ENCODE measurements at places on chromosomes 6 and 20. TPM values are rescaled to one million over a fixed set of nuclear protein-coding genes. Genes with fewer than 3 reads are reported as not detected.

The SNAI1 gene
- polyA plus RNA-seq = 0.28 TPM

The OR2J3 gene
- not detected for polyA plus RNA-seq

The CCN6 gene
- 0.13 TPM for polyA plus RNA-seq

The MRAP2 gene
- not detected for polyA plus RNA-seq

The PCMT1 gene
- 135 TPM for polyA plus RNA-seq

The GSTA2 gene
- not detected for polyA plus RNA-seq

- H3K27me3 ChIP-seq = no peaks in the 10 kb centered on the region
- H3K4me1 ChIP-seq = no peaks in the 10 kb centered on the region
- no peak for DNase-seq
- H3K36me3 ChIP-seq = no peaks in the 10 kb centered on the region
- no peak overlapping the region for H3K4me3 ChIP-seq
- no peak overlapping the region for H3K27ac ChIP-seq
Observed at GRCh38 chr20:13022401-13023155, 13.8 kb downstream of the SPTLC3 start.

DNA sequence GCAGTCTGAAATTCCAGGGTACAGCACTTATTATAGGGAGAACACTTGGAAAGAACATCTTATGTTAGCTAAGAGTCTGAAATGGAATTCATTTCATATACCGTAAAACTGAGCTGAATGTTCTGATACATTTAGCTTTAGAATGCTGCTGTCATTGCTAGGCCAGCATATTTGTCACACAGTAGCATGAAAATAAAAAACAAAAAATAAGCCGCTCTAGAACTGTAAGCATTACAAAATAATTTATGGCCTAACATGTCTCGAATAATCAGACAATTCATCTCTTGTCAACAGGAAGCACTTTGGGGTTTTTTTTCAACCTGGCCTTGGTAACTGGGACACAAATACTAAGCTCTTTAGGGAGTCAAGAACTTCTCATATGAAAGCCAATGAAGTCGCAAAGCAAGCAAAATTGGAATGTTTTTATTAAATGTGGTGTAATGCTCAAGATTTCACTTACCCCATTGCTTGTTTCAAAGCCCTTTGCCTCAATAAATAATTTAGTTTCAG is 115.7 kb downstream of the PHACTR1 start:
- no peak overlapping the region for H3K27ac ChIP-seq
- H3K27me3 ChIP-seq = no peaks in the 10 kb centered on the region
- H3K4me3 ChIP-seq = no peak overlapping the region
- no peaks in the 10 kb centered on the region for H3K36me3 ChIP-seq
- DNase-seq = no peak

GRCh38 chr6:381742-382461 is 9.7 kb upstream of the IRF4 start:
- no peaks in the 10 kb centered on the region for H3K4me1 ChIP-seq
- H3K27me3 ChIP-seq = no peaks in the 10 kb centered on the region
- no peak for DNase-seq
- no peaks in the 10 kb centered on the region for H3K36me3 ChIP-seq

GRCh38 chr6:37965964-37966676 is 146.6 kb downstream of the ZFAND3 start:
- H3K27me3 ChIP-seq = no peaks in the 10 kb centered on the region
- no peak for DNase-seq
- H3K4me1 ChIP-seq = peaks cover 3% of the 10 kb centered on the region
- no peaks in the 10 kb centered on the region for H3K36me3 ChIP-seq
- H3K4me3 ChIP-seq = no peak overlapping the region

DNA sequence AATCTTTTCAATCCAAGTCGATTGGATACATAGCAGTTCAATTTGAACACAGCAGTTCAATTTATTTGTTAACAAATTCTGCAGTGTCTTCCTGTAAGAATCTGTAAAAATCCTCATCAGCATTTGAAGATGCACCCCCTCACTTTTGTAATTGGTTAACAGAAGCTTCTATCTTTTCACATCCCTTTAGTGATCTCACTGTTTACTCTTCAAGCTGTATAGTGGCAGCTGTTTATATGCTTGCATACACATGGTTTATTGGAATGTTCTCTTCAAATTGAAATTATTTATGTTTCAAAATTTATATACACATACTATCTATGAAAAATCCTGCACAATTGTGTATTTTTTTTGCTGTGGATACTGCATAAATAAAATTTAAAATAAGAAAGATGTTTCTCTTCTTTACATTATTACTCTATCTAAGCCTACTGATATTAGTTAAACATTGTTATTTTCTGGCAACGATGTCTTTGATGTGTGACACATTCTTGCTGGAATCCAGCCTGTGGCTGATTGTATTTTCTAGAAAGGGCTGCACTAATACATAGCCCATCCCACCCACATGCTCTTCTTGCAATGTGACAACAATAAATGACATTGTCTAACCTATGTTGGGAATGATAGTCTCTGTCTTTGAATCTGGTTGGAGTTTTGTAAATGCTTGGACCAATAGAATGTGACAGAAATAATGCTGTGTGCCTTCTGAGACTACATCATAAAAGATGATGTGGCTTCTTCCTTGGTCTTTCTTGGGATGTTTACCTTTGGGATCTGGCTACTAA is 573.0 kb downstream of the CD109 start:
- H3K27me3 ChIP-seq = no peaks in the 10 kb centered on the region
- DNase-seq = no peak
- H3K36me3 ChIP-seq = no peaks in the 10 kb centered on the region
- no peaks in the 10 kb centered on the region for H3K4me1 ChIP-seq
- H3K4me3 ChIP-seq = no peak overlapping the region

- H3K27ac ChIP-seq = peak overlapping the region; percentile 79
- H3K4me3 ChIP-seq = peak overlapping the region; percentile 89
- H3K4me1 ChIP-seq = peaks cover 21% of the 10 kb centered on the region
Observed at GRCh38 chr20:3471397-3472021, 691 bp downstream of the ATRN start.

GRCh38 chr6:135774006-135774405 is 77.5 kb upstream of the PDE7B start:
- H3K4me1 ChIP-seq = no peaks in the 10 kb centered on the region
- no peak overlapping the region for H3K27ac ChIP-seq
- no peak for DNase-seq
- H3K36me3 ChIP-seq = no peaks in the 10 kb centered on the region
- H3K4me3 ChIP-seq = no peak overlapping the region
- H3K27me3 ChIP-seq = peaks cover 4% of the 10 kb centered on the region

DNA sequence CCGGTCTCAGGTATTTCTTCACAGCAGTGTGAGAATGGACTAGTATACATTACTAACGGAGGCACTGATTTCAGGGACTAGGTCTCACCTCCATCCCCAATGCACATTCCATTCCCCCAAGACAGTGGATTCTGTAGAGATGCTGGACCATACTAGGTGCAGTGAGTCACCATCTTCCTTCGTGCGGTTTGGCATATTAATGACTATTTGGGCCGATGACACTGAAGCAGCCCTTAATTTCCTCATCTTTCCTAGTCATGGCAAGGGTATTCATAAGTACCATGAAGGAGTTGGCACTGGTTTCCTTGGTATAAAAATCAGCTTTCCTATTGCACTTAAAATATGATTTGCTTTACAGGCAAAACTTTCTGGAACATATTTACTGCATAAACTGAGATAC is 121.4 kb upstream of the TRAF3IP2 start:
- H3K27ac ChIP-seq = peak overlapping the region; percentile 14
- H3K36me3 ChIP-seq = peaks cover 8% of the 10 kb centered on the region
- no peaks in the 10 kb centered on the region for H3K27me3 ChIP-seq
- H3K4me1 ChIP-seq = peaks cover 40% of the 10 kb centered on the region

DNA sequence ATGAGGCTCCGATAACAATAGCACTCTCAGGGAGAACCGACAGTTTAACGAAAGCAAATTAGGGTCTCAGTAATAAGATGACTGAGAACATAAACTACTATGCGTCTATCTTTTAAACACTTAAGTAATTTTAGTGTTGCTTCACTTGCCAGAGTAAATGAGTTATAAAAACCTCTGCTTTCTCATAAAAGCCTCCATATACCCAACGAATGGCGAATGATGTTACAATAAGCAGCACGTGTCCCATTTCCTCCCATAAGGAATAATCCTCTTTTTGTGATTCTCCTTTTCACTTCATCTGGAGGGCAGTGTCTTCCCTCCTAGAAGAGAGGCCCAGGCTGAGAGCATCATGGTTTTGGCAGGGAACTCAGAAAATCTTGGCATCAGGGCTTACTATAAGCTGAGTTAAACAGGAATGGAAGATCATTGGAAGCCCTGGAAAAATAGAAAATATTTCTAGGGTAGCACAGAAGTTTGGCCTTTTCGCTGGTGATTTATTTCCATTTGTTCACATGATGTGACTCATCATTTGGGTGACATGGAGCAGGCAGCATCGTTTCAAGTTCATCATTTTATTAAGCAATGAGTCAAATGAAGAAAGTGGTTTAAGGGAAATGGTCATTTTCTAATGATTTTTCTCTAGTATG is 255.4 kb downstream of the ATXN1 start:
- H3K27me3 ChIP-seq = no peaks in the 10 kb centered on the region
- DNase-seq = no peak
- H3K4me3 ChIP-seq = no peak overlapping the region
- H3K27ac ChIP-seq = no peak overlapping the region

- no peak overlapping the region for H3K27ac ChIP-seq
- H3K4me1 ChIP-seq = no peaks in the 10 kb centered on the region
- no peaks in the 10 kb centered on the region for H3K27me3 ChIP-seq
- no peak overlapping the region for H3K4me3 ChIP-seq
Observed at GRCh38 chr20:24488800-24489175, 19.4 kb downstream of the SYNDIG1 start.

- no peaks in the 10 kb centered on the region for H3K36me3 ChIP-seq
- no peaks in the 10 kb centered on the region for H3K27me3 ChIP-seq
- no peak overlapping the region for H3K27ac ChIP-seq
- H3K4me3 ChIP-seq = no peak overlapping the region
- DNase-seq = no peak
Observed at GRCh38 chr6:60679175-60679574, 1606.8 kb downstream of the KHDRBS2 start.

GRCh38 chr6:18400831-18401446 is 13.8 kb downstream of the RNF144B start:
- no peak overlapping the region for H3K4me3 ChIP-seq
- peak; percentile 22 for DNase-seq
- no peaks in the 10 kb centered on the region for H3K27me3 ChIP-seq
- H3K4me1 ChIP-seq = no peaks in the 10 kb centered on the region
- no peaks in the 10 kb centered on the region for H3K36me3 ChIP-seq

DNA sequence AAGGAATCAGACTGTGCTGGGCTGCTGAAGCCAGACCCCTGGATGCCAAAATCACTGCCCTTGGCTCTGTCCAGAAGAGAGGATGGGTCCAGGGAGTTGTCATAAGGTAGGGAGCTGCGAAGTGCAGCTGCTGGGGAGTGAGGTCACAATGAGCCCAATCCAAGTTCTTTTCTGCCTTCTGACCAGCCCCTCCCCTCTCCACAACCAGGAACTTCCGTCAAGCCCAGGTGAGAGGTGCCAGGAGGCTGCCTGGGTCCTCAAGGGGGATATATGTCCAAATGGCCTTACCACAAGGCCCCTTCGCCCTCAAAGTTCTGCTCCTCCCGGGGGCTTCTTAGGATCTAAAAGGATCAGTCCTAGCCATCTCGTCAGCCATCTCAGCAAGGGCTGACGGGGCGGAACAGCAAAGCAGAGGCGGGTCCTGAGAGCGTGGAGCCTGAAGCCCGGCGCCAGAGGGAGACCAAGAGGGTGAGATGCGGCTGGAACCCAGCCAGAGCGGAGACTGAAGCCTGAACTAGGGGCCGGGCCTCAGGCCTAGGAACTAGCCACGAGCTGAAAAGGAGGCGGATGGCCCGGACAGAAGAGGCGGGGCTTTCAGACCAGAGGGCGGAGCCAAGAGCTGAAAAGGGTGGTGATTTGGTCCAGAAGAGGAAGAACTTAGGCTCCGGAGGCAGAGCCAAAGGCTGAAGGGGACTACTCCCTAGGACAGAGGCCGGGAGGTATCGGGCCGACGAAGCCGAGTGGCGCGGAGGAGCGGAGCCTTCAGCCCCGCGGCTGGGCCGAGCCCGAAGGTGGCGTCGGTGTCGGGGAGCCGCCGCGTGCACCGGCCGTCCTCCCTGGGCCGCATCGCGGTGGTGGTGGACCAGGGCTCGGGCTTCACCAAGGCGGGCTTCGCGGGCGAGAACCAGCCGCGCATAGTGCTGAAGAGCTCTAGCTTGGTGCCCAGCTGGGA is at the start of gene ACTL10:
TSS of gene ACTL10 (plus strand) at position 651 of the 952 bp plus-strand sequence. CDS start 555 bp downstream, outside the sequence.
- no peaks in the 10 kb centered on the region for H3K36me3 ChIP-seq
- peaks cover 21% of the 10 kb centered on the region for H3K4me1 ChIP-seq
- no peaks in the 10 kb centered on the region for H3K27me3 ChIP-seq
- peak; percentile 55 for DNase-seq
- H3K27ac ChIP-seq = peak within 1 kb of the TSS; percentile 60

DNA sequence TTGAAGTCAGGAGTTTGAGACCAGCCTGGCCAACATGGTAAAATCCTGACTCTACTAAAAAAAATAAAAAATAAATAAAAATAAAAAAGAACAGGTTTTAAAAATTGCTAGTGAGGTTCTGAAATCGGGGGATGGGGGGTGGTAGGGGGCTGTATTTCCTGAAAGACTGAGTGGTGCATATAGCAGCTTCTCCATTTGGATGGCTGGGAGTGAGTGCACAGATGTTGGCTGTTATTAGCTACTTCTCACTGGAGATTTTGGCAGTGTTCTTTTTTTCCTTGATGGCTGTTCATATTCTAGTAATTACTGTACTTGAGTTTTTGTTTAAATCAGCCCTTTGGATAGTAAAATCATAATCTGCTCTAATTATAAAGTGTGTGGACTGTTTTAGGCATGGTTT is 79.8 kb downstream of the RTN4IP1 start:
- no peak overlapping the region for H3K27ac ChIP-seq
- peaks cover 29% of the 10 kb centered on the region for H3K36me3 ChIP-seq
- H3K4me1 ChIP-seq = peaks cover 6% of the 10 kb centered on the region
- no peak overlapping the region for H3K4me3 ChIP-seq
- no peaks in the 10 kb centered on the region for H3K27me3 ChIP-seq
